Cardiac muscle cell (in vitro differentiated cells and primary cell): ENCODE measurements at places on chromosomes 4 and X. TPM values are rescaled to one million over a fixed set of nuclear protein-coding genes. Genes with fewer than 3 reads are reported as not detected.

- no peak overlapping the region for H3K4me3 ChIP-seq
- no peaks in the 10 kb centered on the region for H3K36me3 ChIP-seq
- H3K4me1 ChIP-seq, result no peaks in the 10 kb centered on the region
- no peaks in the 10 kb centered on the region for H3K27me3 ChIP-seq
- DNase-seq, result no peak
- no peak overlapping the region for H3K27ac ChIP-seq
These were observed 266.0 kb downstream of the PTTG2 start for GRCh38 chr4:38226170-38226569.

- H3K4me1 ChIP-seq, result no peaks in the 10 kb centered on the region
- no peaks in the 10 kb centered on the region for H3K27me3 ChIP-seq
- DNase-seq, result no peak
- H3K4me3 ChIP-seq, result no peak overlapping the region
These were observed 399.9 kb downstream of the GPM6A start for GRCh38 chr4:175412161-175412560.

DNA sequence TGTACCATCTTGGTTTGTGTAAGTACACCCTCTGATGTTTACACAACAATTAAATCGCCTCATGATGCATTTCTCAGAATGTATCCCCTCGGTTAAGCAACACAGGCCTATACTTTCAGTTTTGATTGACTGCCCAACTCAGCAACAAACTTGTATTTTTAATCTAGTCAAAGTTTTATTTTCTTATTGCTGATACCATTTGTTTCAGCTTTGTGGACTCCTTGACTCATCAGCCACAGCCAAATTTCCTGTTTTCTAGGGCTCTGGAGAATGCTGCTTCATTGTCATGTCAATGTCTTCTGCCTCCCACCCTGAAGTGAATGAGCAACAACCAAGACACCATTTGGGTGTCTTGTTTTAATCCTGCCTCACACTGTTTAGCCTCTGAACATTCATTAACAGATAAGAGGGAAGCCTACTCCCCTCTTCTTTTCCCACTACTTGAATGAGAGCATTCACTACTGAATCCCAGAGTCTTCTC, 14.0 kb downstream of the BBS12 start:
- peaks cover 3% of the 10 kb centered on the region for H3K36me3 ChIP-seq
- no peak for DNase-seq
- no peak overlapping the region for H3K27ac ChIP-seq
- H3K4me1 ChIP-seq, result no peaks in the 10 kb centered on the region

GRCh38 chrX:16240968-16241367, 73.7 kb downstream of the MAGEB17 start:
- no peaks in the 10 kb centered on the region for H3K4me1 ChIP-seq
- H3K36me3 ChIP-seq, result no peaks in the 10 kb centered on the region
- no peak for DNase-seq
- no peaks in the 10 kb centered on the region for H3K27me3 ChIP-seq
- no peak overlapping the region for H3K4me3 ChIP-seq

The SORBS2 gene
- polyA plus RNA-seq, result 470 and 545 TPM in 2 replicates

The PAGE1 gene
- not detected in 2 replicates for polyA plus RNA-seq
